Fibroblast of lung (primary cell): ENCODE measurements at places on chromosomes 13 and 19. TPM values are rescaled to one million over a fixed set of nuclear protein-coding genes. Genes with fewer than 3 reads are reported as not detected.

GRCh38 chr13:98419786-98420553 is 156.9 kb downstream of the STK24 start:
- no peaks in the 10 kb centered on the region for H3K27me3 ChIP-seq
- no peak overlapping the region for H3K4me3 ChIP-seq
- peaks cover 10% of the 10 kb centered on the region for H3K36me3 ChIP-seq
- H3K4me1 ChIP-seq, result no peaks in the 10 kb centered on the region

GRCh38 chr13:113747291-113747833 is 11.7 kb upstream of the TMEM255B start:
- no peaks in the 10 kb centered on the region for H3K4me1 ChIP-seq
- H3K27ac ChIP-seq, result no peak overlapping the region
- H3K4me3 ChIP-seq, result no peak overlapping the region
- no peak for DNase-seq

HIPK4 gene
- total RNA-seq, result 0.17 and 0.26 TPM in 2 replicates

CLN5 gene
- total RNA-seq, result 37.8 and 38.0 TPM in 2 replicates

DNA sequence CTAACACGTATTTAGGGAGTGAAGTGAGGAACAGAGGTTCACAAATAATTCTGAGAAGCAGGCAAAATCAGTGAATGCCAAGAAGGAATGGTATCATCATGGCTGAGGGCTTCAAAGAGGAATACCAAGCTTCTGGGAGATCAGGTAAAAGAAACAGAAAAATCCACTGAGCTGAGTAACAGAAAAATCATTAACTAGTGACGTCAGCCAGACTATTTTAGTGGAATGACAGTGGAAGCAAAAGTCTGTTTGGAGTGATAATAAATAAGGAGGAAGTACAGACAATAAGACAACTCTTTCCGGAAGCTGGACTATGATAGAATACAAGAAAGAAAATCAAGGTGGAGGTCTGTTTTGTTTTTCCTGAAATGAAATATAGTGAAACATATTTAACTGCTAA is 83.5 kb downstream of the SACS start:
- H3K27ac ChIP-seq, result no peak overlapping the region
- H3K4me3 ChIP-seq, result no peak overlapping the region
- no peak for DNase-seq
- H3K4me1 ChIP-seq, result peaks cover 8% of the 10 kb centered on the region

- H3K27me3 ChIP-seq, result no peaks in the 10 kb centered on the region
These were observed 93.1 kb downstream of the STOML3 start for GRCh38 chr13:38897521-38897920.

PBX4 gene
- total RNA-seq, result 1.5 and 1.7 TPM in 2 replicates

DNA sequence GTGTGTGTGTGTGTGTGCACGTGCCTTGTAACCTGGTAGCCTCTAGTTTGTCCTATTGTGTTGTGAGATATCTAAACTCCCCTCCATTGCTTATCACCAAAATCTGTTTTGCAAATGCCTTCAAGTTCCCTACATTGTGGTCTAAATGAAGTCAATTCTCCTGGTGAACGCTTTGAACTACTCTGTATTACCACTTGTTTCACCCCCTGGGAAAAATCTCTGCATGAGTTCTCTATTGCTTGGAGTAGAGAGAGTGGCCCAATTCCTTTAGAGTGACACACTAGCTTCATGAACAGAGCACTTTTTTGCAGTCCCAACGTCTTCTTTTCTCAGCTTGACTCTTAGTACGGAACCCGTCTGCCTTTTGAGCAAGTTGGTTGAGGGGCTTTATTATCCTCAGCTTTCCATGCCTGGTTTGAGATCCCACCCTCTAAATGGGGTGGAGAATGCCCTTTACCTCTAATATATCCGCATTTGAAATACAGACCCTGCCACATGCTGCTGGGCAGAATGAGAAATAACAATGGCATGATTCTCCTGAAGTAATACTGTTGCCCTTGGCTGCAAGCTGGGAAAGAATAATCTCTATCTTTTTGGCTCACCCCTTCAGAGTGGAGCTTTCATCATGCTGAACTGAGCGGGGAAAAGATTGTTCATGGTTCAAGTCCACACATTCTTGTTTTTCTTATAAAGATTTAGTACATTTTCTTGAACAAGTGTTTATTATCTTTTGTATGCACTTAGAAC is 2545.3 kb downstream of the PCDH9 start:
- peak; percentile 59 for DNase-seq
- H3K27ac ChIP-seq, result no peak overlapping the region
- H3K27me3 ChIP-seq, result no peaks in the 10 kb centered on the region
- no peaks in the 10 kb centered on the region for H3K4me1 ChIP-seq
- H3K4me3 ChIP-seq, result no peak overlapping the region

TMEM59L gene
- 0.33 and 0.51 TPM in 2 replicates for total RNA-seq
